ENCODE measurements at places on chromosomes 5 and 9.

- DNase-seq, result no peak
These were observed 266.8 kb downstream of the NDUFS4 start for GRCh38 chr5:53827211-53827651.

DNA sequence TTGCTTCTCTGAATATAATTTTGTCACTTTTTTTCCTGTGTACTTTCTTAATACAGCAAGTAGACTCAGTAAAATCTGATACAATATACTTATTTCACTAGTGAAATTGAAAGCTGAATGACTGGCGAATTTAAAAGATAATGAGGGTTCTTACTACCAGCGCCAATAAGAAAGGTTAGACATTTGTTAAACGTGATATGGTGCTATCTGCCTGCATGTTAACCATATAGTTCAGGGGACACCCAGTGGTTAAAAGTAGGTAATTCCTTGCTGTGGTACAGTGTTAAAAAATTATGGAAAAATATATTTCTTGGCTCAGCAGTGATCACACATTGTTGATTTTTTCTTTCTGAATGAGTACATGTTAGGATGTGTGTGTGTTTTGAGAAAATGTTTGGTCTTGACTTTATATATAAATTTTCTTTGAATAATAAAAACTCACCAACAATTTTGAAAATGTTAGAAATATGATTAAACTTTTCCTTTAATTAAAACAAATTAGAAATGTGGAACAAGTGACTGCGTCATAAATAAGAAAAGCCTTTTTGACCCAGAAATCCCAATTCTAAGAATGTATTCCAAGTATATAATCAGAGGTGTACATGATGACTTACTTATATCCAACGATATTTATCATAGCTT is 25.8 kb downstream of the CAST start:
- DNase-seq, result no peak

DNA sequence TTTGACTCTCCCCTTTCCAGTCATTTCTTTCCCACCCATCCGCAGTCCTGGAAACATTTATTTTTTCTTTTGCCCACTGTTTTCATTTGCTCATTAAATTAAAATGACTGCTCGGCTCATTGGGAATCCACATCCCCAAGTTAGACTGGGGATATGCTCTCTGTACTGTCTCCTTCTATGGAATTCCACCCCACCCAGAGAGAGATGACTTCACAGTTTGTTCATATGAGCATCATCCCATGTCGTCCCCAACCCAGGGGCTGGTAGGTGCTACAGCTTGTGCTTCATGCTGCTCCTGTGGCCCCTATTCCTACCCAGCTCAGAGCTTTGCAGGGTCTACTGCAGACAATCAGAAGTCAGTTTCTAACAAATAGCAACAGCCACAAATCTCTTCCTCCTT is 16.5 kb upstream of the RARS1 start:
- no peak for DNase-seq

- DNase-seq, result no peak
These were observed 159.9 kb downstream of the MAN2A1 start for GRCh38 chr5:109849478-109850088.

GRCh38 chr5:137372773-137373160 is 126.4 kb downstream of the SPOCK1 start:
- DNase-seq, result no peak

GRCh38 chr5:158884827-158885518 is 214.7 kb downstream of the EBF1 start:
- DNase-seq, result no peak

GRCh38 chr5:87887247-87887646 is 381.4 kb downstream of the TMEM161B start:
- DNase-seq, result no peak

- DNase-seq, result no peak
These were observed 319.2 kb downstream of the TRPM3 start for GRCh38 chr9:70802206-70802605.

DNA sequence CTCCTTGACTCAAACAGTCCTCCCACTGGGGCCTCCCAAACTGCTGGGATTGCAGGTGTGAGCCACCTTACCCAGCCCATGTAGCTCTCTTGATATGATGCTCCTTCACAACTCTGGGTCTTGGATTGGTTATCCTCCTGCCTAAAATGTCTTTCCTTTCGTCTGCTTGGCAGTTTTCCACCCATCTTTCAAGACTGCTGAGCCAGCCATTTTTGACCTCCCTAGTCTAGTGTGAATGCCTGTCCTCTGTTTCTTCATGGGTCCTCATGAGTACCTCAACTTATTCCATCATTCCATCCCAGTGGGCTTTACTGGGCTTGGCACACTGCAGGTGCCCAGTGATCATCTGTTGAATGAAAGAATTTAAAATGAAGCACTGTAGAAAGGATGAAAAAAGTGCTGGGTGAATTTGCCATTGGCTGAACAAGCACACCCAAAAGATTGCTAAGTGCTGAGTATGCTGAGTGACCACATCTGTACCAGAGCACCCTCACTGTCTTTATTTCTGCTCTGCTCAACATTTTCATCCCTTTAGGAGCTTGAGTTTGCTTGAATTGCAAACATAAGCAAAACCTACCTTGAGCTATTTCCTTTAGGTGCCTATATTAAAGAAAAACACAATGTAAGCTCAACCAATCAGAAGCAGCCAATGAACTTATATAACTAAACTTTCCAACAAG is 84.8 kb upstream of the FAM169A start:
- DNase-seq, result no peak

- DNase-seq, result no peak
These were observed 223.1 kb upstream of the PAPPA start for GRCh38 chr9:115930472-115930871.

GRCh38 chr5:52878656-52879055 is 90.9 kb downstream of the ITGA1 start:
- DNase-seq, result no peak

DNA sequence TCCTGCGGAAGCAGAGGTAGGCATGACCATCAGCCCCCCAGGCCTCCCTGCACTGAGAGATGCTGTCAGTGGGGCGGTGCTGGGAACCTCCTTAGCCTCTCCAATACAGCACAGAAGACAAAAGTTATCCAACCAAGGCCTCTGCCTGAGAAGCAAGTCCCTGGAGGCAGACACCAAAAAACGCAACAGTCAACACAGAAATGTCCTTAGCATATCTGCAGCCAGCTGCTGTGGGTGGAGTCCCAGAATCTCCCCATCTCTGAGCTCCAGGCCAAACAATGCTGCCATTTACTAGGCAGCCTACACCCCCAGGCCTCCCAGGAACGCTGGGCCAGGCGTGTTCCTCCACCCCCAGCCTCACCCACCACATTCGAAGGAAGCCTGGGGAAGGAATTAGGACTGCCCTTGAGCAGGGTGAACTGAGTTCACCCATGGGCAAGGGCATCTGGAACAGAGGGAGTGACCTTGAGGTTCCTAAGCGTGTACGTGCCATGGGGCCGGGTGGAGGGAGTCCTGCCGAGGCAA is 43.7 kb downstream of the STK10 start:
- no peak for DNase-seq

GRCh38 chr5:83583859-83584258 is 112.3 kb downstream of the VCAN start:
- DNase-seq, result no peak

DNA sequence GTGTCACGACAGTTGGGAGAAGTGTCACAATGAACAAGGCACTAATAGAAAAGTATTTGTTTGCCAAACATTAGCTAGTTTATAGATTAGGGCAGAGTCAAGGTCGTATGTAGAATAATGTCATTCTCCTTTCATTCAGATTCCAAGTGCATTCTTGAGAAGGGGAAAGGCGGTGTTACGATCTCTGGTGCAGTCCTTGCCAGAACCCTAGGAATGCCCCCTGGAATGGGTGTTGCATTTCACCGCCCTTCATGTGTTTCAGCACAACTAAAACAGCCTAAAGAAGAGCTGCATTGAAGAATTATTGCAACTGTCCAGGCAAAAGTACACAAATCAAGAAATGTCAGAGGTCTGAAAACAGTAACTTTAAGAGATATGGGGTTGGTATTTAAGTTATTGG is 721.0 kb upstream of the WWC1 start:
- no peak for DNase-seq

DNA sequence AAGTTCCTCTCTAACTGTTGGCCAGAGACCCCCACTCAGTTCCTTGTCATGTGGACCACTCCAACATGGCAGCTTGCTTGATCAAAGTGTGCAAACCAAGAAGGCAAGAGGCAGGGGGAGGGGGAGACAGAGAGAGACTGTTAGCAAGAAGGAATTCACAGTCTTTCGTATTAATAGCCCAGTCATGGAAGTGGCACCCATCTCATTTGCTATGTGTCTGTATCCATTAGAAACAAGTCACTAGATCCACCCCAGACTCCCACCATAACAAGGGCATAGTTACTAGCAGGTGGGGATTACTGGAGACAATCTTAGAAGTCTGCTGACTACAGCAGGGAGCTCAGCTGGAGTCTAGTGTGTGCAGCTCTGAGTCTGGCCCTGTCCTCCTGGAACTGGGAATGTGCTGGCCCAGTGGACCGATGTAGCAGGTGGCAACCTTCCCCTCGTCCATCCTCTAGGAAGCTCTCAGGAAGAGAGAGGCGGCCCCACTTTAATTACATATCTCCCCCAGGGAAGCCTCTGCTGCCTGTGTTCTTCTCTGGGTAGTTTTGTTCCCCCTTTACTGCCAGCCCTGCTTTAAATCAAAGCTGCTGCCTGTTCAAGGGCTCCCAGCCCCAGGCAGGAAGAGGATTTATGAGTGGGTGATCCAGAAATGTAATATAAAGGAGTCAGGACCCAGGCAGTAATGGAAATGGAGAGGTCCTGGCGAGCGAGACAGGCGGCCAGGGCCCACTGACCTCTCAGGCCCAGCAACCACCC is 47.8 kb upstream of the ALDH1B1 start:
- DNase-seq, result no peak

GRCh38 chr9:95181226-95181818 is 136.2 kb downstream of the FANCC start:
- no peak for DNase-seq

- DNase-seq, result no peak
These were observed 112.8 kb downstream of the DAPK1 start for GRCh38 chr9:87610200-87611155.

- no peak for DNase-seq
These were observed 15.3 kb downstream of the CAST start for GRCh38 chr5:96677496-96677895.

GRCh38 chr5:109645707-109646192 is 44.0 kb upstream of the MAN2A1 start:
- no peak for DNase-seq

DNA sequence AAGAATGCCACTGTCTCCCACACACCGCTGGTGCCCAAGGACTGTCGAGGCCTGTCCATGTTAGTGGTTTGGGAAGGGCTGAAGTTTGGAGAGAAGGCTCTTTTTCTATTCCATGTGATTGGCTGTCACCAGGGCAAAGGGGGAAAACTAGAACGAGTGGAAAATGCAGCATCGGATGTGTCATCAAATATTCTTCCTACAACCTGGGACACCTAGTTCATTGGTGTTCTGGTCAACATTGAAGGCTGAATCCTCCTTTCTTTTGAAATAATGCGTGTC is 53.2 kb downstream of the PIK3R1 start:
- no peak for DNase-seq

DNA sequence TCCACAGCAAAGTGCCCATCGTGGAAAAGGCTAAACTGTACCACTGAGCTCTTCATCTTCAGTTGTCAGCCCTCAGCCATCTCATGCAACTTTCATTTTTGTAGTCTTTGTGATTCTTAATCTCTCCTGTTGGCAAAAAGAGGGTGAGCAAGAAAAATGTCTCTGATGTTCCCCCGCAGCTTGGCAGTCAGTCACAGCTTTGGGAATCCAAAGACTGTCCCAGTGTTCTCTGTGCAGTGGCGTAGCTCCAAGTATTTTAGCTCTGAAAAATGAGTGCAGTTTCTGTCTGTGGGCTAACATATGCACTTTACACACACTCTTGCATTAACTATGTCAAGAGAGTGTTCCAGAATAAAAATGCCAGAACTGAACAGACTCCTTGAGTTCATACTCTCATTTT is 372.2 kb downstream of the TMEM232 start:
- DNase-seq, result no peak

DNA sequence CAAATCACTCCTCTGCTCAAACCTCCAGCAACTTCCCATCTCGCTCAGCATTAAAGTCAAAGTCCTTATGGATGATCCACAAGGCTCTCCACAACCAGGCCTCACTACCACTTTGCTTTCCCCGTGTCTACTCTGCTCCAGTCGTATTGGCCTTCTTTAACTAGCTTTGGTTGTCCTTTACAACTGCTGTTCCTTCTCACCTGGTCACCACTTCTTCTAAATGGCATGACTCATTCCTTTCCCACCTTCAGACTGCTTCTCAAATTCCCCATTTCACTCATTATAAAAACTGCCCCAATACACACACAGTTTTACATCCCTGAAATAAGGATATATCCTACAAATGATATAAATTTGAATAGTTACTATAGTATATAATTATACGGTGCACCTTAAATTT is 30.4 kb downstream of the CERT1 start:
- no peak for DNase-seq

DNA sequence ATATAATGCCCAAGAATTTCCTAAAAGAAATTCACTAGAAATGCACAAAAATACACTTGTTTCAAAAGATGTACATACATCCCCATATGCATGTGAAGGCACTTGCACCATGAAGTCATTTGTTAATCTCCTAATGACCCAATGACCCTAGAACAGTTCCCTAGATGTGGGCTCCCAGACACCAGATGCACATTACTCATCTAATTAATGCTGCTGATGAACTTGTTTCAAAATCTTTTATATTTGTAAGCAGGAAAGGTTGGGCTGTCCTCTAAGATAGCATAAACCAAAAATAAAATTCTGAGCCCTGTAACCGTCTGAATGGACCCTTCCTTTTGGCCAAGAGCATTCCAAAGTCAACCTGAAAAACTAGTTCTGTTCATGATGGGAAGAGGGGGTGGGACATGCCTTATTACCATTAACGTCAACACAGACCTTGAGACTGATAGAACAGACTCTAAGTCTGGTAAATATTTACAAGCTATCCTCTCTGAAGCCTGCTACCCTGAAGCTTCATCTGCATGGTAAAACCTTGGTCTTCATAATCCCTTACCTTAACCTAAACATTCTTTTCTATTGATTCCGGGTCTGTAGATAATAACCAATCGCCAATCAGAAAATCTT is 91.0 kb upstream of the DAPK1 start:
- DNase-seq, result no peak

DNA sequence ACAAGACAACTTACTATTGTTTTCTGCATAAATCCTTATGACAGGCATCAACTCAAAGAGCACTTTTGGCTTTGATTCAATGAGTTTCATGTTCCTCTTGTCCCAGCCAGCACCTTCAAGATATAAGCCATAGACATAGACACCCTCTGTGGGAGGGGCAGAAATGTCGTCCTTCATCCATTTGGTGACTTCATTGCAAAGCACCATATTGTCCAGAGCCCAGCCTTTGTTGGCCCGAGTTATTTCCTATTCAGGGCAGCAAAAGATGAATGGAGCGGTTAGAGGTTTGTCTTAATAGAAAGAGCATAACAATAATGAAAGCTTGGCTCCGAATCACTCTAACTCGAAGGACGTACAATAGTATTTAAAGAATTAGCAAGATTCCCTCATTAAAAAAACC is 243.9 kb downstream of the DNAH5 start:
- DNase-seq, result no peak

GRCh38 chr5:140041492-140042392 is 1.4 kb downstream of the NRG2 start:
- no peak for DNase-seq
